Spinal cord (tissue), 10 donors: ENCODE measurements at places on chromosomes 12 and 14. TPM values are rescaled to one million over a fixed set of nuclear protein-coding genes. Genes with fewer than 3 reads are reported as not detected.

MYO1H gene
- 0.28 TPM for total RNA-seq

CATSPERB gene
- total RNA-seq: 0.44 TPM

ASCL1 gene
- 10.1 TPM for total RNA-seq

- no peaks in the 10 kb centered on the region for H3K27me3 ChIP-seq
- no peaks in the 10 kb centered on the region for H3K36me3 ChIP-seq
- H3K4me1 ChIP-seq: no peaks in the 10 kb centered on the region
- H3K27ac ChIP-seq: no peak overlapping the region
- DNase-seq: no peak
These were observed 6.1 kb upstream of the ALDH1L2 start for GRCh38 chr12:105090361-105090760.

GRCh38 chr12:56338308-56339157 is at the start of gene IL23A:
TSS of gene IL23A (plus strand) at chr12:56338884. CDS start at chr12:56339045, 161 bp downstream.
- peaks cover 10% of the 10 kb centered on the region for H3K36me3 ChIP-seq
- H3K4me3 ChIP-seq: no peak within 1 kb of the TSS
- H3K4me1 ChIP-seq: peaks cover 4% of the 10 kb centered on the region
- no peak for DNase-seq

GRCh38 chr12:26271889-26272492 is 76.6 kb downstream of the SSPN start:
- DNase-seq: peak; percentile 49
- peak overlapping the region; percentile 22 for H3K27ac ChIP-seq
- H3K27me3 ChIP-seq: no peaks in the 10 kb centered on the region
- no peak overlapping the region for H3K4me3 ChIP-seq

DNA sequence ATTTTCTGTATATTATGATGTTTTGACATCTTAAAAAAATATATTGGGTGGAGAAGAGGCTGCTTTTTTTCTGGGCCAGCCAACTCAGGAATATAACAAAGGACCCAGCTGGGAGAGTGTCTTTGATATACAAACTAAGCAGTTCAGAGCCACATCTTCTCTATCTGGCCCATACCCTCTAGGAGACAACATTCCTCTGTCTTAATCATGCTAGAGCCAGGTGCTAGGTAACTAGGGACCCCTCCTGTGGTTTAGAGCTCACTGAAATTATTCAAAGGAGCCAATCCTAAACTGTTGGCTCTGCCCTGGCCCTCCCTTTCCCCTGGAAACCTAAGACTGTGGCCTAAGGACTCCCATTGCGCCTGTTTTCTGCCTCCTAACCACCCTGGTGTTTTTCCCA is 193.1 kb upstream of the DIO2 start:
- no peak overlapping the region for H3K4me3 ChIP-seq
- no peak overlapping the region for H3K27ac ChIP-seq
- DNase-seq: no peak
- H3K36me3 ChIP-seq: no peaks in the 10 kb centered on the region

GRCh38 chr12:113097716-113098440 is 37.7 kb downstream of the RASAL1 start:
- H3K4me1 ChIP-seq: peaks cover 32% of the 10 kb centered on the region
- H3K27ac ChIP-seq: peak overlapping the region; percentile 94
- H3K4me3 ChIP-seq: no peak overlapping the region

DNA sequence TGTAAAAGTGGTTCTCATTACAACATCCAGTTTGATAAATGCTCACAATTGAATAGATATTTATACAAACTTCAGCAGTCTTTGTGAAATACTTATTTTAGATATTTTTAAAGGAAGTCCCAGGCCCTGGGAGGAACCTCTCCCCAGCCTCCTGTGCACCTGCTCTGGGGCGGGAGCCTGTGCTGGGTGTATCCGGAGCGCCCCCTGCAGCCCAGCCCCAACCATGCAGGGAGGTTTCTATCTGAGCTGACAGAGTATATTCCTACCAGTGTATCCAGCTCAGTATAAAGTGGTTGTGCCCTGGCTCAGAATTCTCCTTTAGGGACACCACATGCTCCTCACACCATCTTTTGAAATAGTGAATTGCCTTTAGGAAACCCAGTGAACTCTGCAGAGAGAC is 851.8 kb downstream of the TMEM121 start:
- no peak for DNase-seq
- H3K27me3 ChIP-seq: no peaks in the 10 kb centered on the region
- H3K27ac ChIP-seq: no peak overlapping the region
- no peak overlapping the region for H3K4me3 ChIP-seq
